ENCODE measurements at places on chromosomes 13 and 19. TPM values are rescaled to one million over a fixed set of nuclear protein-coding genes. Genes with fewer than 3 reads are reported as not detected.

The MISP3 gene
- total RNA-seq = 2.7 TPM

The DMWD gene
- 29.1 TPM for total RNA-seq

The C1QTNF9B gene
- total RNA-seq = 0.59 TPM

The RTBDN gene
- 1.9 TPM for total RNA-seq

The LGI4 gene
- total RNA-seq = 1.9 TPM

The ZNF284 gene
- 2.5 TPM for total RNA-seq

The SIGLEC8 gene
- not detected for total RNA-seq

The SH2D3A gene
- 0.21 TPM for total RNA-seq

The MBD3L2B gene
- total RNA-seq = 0.44 TPM

The FAM124A gene
- 13.8 TPM for total RNA-seq

The ATCAY gene
- total RNA-seq = 46.5 TPM

Measured in motor neuron (in vitro differentiated cells).